ENCODE measurements at places on chromosomes 16 and 17. TPM values are rescaled to one million over a fixed set of nuclear protein-coding genes. Genes with fewer than 3 reads are reported as not detected.

Gene BRICD5
- total RNA-seq = 0.36 TPM

Gene CLEC18A
- total RNA-seq = 0.36 TPM

Gene HOXB13
- not detected for total RNA-seq

Gene EPN3
- 38.5 TPM for total RNA-seq

Gene ZNF205
- 5.6 TPM for total RNA-seq

GRCh38 chr16:28261942-28262341 is 30.4 kb upstream of the SBK1 start:
- no peak for ATAC-seq

GRCh38 chr16:72464597-72465368 is 292.8 kb upstream of the PMFBP1 start:
- no peak for ATAC-seq

- no peak for ATAC-seq
Measured at GRCh38 chr17:881778-882177, 97.8 kb downstream of the NXN start.

DNA sequence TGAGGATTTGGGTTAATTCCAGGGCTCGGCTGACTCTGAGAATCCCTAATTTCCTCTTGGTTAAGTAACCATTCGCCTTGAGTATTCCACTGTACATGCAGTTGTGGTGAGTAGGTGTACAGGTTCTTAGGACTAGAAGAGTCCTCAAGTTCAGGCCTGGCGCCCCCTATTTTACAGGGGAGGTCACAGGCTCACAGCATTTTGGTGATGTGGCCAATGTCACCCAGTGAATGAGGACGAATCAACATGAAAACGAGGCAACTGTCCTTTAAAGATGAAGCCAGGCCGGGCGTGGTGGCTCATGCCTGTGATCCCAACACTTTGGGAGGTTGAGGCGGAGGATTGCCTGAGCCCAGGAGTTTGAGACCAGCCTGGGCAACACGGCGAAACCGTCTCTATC is 55.4 kb downstream of the ABCC6 start:
- no peak for ATAC-seq

DNA sequence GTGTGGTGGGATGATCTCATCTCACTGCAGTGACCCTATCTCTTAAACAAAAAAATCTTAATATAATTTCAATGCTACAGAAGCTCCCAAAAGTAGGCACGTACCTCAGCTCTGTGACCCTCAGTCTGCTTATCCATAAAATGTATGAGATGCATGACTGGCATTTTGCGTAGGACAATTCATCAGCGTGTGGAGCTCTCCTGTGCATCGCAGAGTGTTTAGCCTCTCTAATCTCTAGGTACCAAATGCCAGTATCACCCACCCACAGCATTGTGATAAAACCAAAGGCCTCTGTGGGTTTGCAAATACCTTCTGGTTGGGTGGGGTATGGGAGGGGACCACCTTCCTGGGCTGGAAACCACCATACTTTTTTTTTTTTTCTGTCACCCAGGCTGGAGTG is 19.0 kb upstream of the TUBG2 start:
- no peak for ATAC-seq

DNA sequence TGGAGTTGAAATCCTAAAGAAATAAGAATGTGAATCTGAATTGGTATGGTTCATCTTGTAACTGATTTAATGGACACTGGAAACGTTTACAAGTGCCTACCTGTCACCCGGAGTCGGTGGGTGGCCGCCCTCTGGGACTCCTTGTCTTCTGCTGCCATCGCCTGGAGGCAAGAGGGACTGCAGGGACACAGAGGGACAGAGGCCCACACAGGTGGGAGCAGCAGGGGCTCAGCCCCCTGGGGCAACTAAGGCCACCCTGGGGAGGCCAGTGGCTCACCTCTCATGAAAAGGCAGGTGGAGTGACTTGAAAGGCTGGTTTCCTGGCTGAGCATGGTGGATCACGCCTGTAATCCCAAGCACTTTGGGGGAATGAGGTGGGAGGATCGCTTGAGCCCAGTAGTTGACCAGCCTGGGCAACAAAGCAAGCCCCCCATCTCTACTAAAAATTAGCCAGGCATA is 23.2 kb downstream of the TMEM92 start:
- ATAC-seq = peak; percentile 94

DNA sequence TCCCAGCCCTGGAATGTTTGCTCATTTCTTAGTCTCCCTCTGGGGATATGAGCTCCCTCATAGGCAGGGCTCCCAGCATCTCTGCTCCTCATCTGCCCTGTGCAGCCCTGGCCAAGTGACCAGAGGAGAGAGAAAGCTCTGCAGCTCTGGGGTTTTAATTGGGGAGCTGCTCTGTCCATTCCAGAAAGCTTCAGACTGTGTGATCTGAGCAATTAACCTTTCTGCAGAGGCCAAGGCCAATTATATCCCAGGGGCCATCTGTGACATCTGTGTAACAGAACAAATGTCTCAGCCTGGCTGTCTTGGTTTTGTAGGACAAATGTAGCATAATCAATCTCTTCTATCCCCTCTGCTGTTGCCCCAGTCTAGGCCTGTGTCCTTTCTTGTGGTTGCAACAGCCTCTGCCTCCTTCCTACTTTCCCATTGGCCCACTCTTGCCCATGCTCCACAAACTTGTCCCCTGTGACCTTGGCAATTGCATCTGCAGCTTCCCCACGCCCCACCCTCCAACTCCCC is 156.0 kb downstream of the GSG1L start:
- ATAC-seq = no peak

DNA sequence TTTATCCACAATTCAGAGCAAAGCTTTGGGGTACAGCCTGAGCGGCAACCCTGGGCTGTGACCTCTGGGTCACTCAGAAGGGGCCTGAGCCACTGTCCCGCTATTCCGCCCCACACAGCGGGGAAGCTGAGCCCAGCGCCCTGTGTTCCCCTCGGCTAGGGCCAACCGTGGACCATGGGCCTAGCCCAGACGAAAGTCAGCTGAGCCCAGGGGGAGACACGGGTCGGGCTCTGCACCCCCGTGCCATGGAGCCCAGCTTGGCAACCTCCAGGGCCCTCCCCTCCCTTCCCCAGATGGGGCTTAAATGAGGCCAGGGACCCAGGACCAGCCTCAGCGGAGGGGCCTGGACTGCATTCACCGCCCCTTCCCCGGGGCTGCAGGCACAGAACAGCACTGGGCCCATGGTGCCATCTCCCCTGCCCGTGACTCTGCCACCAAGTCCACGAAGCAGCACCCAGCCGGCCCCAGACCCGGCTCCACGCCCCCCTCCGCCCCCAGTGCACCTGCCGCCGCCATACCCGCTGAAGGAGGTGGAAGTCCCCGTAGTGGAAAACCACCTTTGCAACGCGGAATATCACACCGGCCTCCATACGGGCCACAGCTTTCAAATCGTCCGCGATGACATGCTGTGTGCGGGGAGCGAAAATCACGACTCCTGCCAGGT is 1.8 kb downstream of the TPSD1 start:
- ATAC-seq = no peak

DNA sequence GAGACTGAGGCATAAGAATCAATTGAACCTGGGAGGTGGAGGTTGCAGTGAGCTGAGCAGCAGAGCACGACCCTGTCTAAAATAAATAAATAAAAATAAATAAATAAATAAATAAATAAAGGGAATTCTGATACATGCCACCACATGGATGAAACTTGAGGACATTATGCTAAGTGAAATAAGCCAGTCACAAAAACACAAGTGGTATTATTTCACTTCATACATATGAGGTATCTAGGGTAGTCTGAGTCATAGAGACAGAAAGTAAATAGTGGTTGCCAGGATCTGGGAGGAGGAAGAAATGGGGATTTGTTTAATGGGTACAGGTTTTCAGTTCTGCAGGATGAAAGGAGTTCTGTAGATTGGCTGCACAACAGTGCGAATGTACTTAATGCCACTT is 16.3 kb downstream of the PIPOX start:
- peak; percentile 49 for ATAC-seq

DNA sequence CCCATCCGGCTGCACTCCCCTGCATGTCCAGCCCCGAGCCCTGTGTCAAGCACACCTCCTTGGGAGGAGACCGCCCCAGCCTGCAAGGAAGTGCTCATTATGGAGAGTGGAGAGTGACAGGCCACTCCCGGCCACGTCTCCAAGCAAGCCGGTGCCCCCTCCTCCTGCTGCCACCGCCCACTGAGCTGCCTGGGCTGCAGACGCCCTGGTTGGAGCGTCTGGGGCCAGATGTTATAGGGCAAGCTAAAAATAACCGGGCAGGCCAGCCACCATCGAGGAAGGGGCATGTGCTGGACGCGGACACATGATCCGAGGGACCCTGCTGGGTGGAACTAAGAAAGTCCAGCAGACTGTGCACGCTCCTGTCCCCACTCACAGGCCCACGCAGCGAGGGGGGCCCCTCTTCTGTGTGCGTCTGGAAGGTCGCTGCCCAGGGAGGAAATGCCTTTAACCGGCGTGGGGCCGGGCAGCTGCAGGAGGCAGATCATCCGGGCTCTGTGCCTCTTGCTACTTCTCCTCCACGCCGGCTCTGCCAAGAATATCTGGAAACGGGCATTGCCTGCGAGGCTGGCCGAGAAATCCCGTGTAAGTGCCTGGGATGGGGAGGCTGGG is at the start of gene WFDC1:
Gene WFDC1 (plus strand): TSS at position 348 of the 612 bp plus-strand sequence. CDS start 94 bp downstream, at position 442.
- ATAC-seq = peak; percentile 11

- peak; percentile 19 for ATAC-seq
Measured at GRCh38 chr17:50559674-50560184, 786 bp upstream of the CACNA1G start.

- no peak for ATAC-seq
Measured at GRCh38 chr17:27324771-27325339, 30.9 kb downstream of the WSB1 start.

- ATAC-seq = peak; percentile 13
Measured at GRCh38 chr17:35057332-35057915, 6.1 kb downstream of the RFFL start.

GRCh38 chr17:58337600-58338453 is 9.2 kb upstream of the TSPOAP1 start:
- peak; percentile 72 for ATAC-seq

GRCh38 chr17:63564562-63564961 is 14.3 kb downstream of the DCAF7 start:
- no peak for ATAC-seq

- ATAC-seq = no peak
Measured at GRCh38 chr17:44785921-44786320, 27.1 kb downstream of the ADAM11 start.

DNA sequence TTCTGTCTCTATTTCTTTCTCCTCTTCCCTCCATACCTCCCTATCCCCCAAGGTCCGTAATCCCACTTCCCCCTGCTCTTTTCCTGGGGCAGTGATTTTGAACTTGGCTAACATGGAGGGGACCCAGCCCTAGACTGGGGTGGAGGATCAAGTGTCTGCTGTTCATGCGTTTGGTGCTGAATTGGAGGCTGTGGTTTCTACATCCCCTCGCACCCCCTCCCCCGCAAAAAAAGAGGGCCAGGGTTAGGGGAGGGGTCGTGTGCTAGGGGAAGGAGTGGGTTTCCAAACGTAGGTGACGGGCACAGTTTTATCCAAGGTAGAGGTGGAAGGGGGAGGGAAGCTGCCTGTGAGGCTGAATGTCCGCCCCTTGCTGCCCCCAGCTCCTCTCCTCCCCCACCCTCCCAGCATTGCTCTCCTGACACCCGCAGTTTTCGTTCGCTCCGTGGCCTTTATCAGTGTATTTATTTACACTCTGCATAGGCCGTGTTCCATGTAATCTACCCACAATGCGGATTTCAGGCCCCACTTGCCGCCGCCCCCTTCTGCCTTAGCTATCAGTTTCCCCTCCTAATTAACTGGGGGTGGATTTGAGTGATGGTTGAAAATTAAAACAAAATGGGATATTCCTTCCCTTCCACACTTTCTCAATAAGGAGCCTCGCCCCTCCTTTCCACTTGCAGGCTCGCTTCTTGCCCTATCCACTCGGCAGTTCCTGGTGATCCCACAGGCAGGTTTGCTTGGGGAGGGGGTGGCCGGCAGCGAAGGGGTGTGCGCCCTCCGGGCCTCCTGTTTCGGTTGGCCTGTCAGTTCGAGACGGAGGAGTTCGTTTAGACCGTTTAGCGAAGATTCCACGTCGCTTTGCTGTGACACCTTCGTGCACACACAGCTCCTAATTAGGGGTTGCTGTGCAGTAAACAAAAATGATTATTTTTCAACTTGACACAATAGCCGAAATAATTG is 2.0 kb downstream of the GNAO1 start:
- no peak for ATAC-seq

DNA sequence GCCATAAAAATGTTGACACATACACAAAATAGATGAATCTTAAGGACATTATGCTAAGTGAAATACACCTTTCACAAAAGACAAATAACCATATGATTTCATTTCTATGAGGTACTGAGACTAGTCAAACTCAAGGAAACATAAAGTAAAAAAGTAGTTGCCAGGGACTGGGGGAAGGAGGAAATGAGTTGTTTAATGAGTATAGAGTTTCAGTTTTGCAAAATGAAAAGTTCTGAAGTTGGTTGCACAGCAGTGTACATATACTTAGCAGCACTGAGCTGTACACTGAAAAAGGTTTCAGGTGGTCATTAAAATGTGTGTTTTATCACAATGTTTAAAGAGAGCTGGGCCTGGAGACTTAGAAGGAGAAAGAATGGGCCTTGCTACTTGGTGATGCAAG is 4.7 kb upstream of the SLC13A2 start:
- ATAC-seq = no peak

GRCh38 chr17:11953924-11954323 is 43.4 kb downstream of the ZNF18 start:
- ATAC-seq = no peak

DNA sequence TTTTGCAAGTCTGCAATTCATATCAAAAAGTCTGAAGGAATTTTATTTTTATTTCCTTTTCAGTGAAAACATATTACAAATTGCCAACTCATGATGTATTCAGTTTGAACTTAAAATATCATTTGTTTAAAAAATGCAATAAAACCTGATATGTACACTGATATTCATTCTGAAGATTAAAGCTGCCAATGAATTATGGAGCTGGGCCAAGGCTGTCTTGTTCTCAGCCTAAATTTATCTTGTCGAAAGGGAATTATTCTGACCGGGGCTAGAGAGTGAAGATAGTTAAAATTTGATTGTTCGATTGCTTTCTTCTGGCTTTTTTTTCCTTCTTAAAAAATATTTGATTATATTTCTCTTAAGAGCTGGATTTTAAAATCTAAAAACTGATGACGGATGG is 54.0 kb upstream of the RBFOX1 start:
- ATAC-seq = no peak

DNA sequence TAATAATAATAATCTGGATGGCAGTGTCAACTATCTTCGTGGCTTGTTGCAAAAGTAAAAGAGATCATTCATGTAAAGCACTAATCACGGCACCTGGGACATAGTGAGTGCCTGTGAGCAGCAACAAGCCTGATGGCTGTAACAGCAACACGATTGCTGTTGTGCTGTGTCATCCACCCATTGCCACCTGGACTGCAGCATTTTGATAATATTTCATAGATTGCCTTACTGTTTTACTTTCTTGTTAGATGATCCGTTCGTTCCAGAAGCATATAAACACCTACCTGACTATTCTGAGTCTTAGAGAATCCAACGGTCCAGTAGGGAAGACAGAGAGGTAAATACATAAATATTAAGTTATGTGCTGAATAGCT is 3.1 kb upstream of the MRPS23 start:
- ATAC-seq = no peak

DNA sequence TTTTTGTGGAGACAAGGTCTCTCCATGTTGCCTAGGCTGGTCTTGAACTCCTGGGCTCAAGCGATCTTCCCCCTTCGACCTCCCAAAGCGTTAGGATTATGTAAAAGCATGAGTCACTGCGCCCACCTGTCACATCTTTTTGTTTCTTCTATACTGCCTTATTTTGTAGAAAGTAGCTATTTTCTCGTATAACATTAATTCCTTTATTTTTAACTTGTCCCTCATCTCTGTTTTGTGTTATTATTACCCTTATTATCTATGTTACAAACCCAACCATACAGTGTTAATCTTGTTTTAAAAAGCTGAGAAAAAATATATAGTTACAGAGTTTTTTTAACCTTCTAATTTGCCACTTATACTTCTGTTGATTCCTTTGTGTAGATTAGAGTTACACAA is 1.4 kb upstream of the TXNDC11 start:
- no peak for ATAC-seq

Data from esophagus mucosa (tissue), 1 donor.